ENCODE measurements at places on chromosomes 1 and 21. TPM values are rescaled to one million over a fixed set of nuclear protein-coding genes. Genes with fewer than 3 reads are reported as not detected.

DNA sequence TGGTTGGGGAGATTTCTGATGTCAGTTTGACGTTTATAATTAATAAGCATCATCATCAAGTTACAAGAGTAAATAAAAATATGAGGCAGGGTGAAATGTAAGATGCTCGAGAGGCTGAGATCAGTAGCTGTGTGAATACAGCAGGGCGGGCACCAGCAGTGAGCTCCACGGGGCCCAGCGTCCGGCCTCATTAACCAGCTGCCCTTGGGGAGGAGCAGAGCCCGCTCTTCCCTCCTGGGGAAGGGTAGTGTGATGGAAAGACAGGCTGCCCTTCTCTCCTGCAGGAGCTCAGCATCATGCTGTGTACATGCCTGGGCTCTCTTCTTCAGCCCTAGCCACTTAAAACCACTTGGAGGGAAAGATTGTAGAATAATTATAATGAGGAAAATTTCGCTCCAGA lies 23.4 kb downstream of the PDE9A start:
- H3K4me1 ChIP-seq, result peaks cover 10% of the 10 kb centered on the region
- no peak overlapping the region for H3K4me3 ChIP-seq
- H3K27me3 ChIP-seq, result no peaks in the 10 kb centered on the region
- no peak for DNase-seq
- H3K36me3 ChIP-seq, result no peaks in the 10 kb centered on the region

DNA sequence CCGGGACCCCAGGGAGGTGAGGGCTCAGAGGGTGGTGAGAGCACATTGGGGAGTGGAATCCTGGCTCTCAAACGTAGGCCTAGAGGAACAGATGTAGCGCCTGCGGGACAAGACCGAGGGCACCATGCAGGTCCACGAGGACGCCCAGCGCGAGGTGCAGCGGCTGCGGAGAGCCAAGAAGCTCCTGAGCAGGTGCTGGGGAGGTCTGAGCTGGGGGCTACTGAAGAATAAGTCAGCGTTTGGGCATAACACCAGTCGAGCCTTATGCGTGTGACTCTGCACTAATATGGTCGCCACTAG lies 2.6 kb upstream of the NBPF3 start:
- DNase-seq, result no peak
- H3K4me1 ChIP-seq, result no peaks in the 10 kb centered on the region
- H3K36me3 ChIP-seq, result no peaks in the 10 kb centered on the region
- H3K4me3 ChIP-seq, result no peak overlapping the region
- no peaks in the 10 kb centered on the region for H3K27me3 ChIP-seq
- no peak overlapping the region for H3K27ac ChIP-seq

GRCh38 chr1:48652334-48652733 lies 124.4 kb downstream of the BEND5 start:
- no peaks in the 10 kb centered on the region for H3K36me3 ChIP-seq
- DNase-seq, result no peak
- H3K4me1 ChIP-seq, result peaks cover 5% of the 10 kb centered on the region
- H3K4me3 ChIP-seq, result no peak overlapping the region

GRCh38 chr1:198694542-198694941 lies 55.7 kb downstream of the PTPRC start:
- H3K36me3 ChIP-seq, result no peaks in the 10 kb centered on the region
- DNase-seq, result no peak
- H3K27ac ChIP-seq, result no peak overlapping the region
- no peaks in the 10 kb centered on the region for H3K27me3 ChIP-seq
- peaks cover 4% of the 10 kb centered on the region for H3K4me1 ChIP-seq
- H3K4me3 ChIP-seq, result no peak overlapping the region

- H3K4me1 ChIP-seq, result peaks cover 19% of the 10 kb centered on the region
- no peaks in the 10 kb centered on the region for H3K36me3 ChIP-seq
- H3K27me3 ChIP-seq, result no peaks in the 10 kb centered on the region
- no peak overlapping the region for H3K4me3 ChIP-seq
- no peak for DNase-seq
Measured at GRCh38 chr1:90989990-90990389, 31.8 kb downstream of the ZNF644 start.

- no peak for DNase-seq
- no peak overlapping the region for H3K27ac ChIP-seq
- H3K4me3 ChIP-seq, result no peak overlapping the region
- H3K27me3 ChIP-seq, result no peaks in the 10 kb centered on the region
- H3K36me3 ChIP-seq, result no peaks in the 10 kb centered on the region
- no peaks in the 10 kb centered on the region for H3K4me1 ChIP-seq
Measured at GRCh38 chr1:87853576-87854351, 525.1 kb downstream of the LMO4 start.

GRCh38 chr21:39673736-39674135 lies 61.0 kb downstream of the B3GALT5 start:
- H3K27ac ChIP-seq, result no peak overlapping the region
- no peak for DNase-seq
- H3K4me3 ChIP-seq, result no peak overlapping the region
- peaks cover 3% of the 10 kb centered on the region for H3K27me3 ChIP-seq

GRCh38 chr1:19684677-19685076 lies 20.0 kb downstream of the HTR6 start:
- no peaks in the 10 kb centered on the region for H3K4me1 ChIP-seq
- no peaks in the 10 kb centered on the region for H3K27me3 ChIP-seq
- H3K27ac ChIP-seq, result no peak overlapping the region
- no peak for DNase-seq
- H3K36me3 ChIP-seq, result no peaks in the 10 kb centered on the region
- H3K4me3 ChIP-seq, result no peak overlapping the region

- peaks cover 24% of the 10 kb centered on the region for H3K4me1 ChIP-seq
- peak overlapping the region; percentile 10 for H3K27ac ChIP-seq
- no peaks in the 10 kb centered on the region for H3K27me3 ChIP-seq
- no peak overlapping the region for H3K4me3 ChIP-seq
- H3K36me3 ChIP-seq, result no peaks in the 10 kb centered on the region
Measured at GRCh38 chr1:68142036-68142435, 90.3 kb downstream of the WLS start.

- DNase-seq, result no peak
- no peak overlapping the region for H3K27ac ChIP-seq
- H3K4me3 ChIP-seq, result no peak overlapping the region
- H3K36me3 ChIP-seq, result no peaks in the 10 kb centered on the region
Measured at GRCh38 chr1:36432616-36433015, 17.6 kb downstream of the OSCP1 start.

DNA sequence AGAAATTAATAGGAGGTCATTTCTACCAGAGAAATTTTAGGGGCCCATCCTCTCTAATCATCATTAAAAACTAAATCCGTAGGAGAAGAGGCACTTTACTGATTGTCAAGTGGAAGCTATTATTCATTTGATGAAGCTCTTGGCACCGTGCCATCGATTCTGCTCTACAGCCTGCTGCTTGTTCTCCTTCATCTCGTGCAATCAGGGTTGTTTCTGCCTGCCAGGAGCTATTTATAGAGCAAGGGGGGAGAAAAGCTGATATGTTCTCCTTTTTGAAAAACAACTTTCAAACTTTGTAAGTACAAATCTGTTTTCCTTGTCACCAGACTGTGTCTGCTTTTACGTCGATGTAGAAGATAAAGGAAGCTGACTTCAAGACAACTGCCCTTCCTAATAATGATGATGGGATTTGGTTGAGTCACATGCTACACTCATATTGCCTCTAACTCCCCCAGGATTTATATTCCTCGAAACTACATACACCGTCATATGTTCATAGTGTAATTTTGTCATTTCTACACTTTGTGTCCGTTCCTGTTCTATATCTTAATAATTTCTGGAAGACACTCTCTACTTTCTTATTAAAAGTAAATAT lies 169.6 kb upstream of the LHX8 start:
- no peaks in the 10 kb centered on the region for H3K4me1 ChIP-seq
- no peak overlapping the region for H3K4me3 ChIP-seq
- H3K27ac ChIP-seq, result no peak overlapping the region
- peak; percentile 24 for DNase-seq

- H3K4me1 ChIP-seq, result no peaks in the 10 kb centered on the region
- H3K27me3 ChIP-seq, result no peaks in the 10 kb centered on the region
- H3K4me3 ChIP-seq, result no peak overlapping the region
- no peak overlapping the region for H3K27ac ChIP-seq
- no peak for DNase-seq
Measured at GRCh38 chr21:35025206-35026152, 23.6 kb downstream of the RUNX1 start.

- no peaks in the 10 kb centered on the region for H3K4me1 ChIP-seq
- H3K36me3 ChIP-seq, result no peaks in the 10 kb centered on the region
Measured at GRCh38 chr1:65525266-65526048, 105.0 kb downstream of the LEPR start.

- no peak for DNase-seq
- no peak overlapping the region for H3K27ac ChIP-seq
- no peaks in the 10 kb centered on the region for H3K36me3 ChIP-seq
- no peaks in the 10 kb centered on the region for H3K4me1 ChIP-seq
- H3K27me3 ChIP-seq, result no peaks in the 10 kb centered on the region
Measured at GRCh38 chr1:182080955-182081582, 19.6 kb upstream of the ZNF648 start.

DNA sequence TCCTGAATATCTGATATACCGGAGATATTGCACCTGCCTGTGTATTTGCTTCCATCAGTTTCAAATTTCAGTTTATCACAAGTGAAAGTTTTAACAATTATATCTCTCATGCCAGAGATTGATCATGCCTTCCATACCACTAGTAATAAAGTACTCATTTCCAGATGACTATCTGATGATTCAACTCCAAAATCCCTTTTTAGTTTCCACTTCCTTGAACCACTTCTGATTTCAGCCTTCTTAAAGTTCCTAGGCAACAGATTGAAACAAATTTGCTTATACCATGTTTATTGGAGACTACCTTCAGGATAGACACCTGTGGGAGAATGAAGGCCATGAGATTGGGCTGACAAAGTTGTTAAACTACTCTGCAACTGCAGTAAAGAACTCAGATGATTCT lies 21.5 kb upstream of the COL11A1 start:
- no peak overlapping the region for H3K4me3 ChIP-seq
- H3K4me1 ChIP-seq, result no peaks in the 10 kb centered on the region
- H3K27me3 ChIP-seq, result no peaks in the 10 kb centered on the region
- no peak for DNase-seq

DNA sequence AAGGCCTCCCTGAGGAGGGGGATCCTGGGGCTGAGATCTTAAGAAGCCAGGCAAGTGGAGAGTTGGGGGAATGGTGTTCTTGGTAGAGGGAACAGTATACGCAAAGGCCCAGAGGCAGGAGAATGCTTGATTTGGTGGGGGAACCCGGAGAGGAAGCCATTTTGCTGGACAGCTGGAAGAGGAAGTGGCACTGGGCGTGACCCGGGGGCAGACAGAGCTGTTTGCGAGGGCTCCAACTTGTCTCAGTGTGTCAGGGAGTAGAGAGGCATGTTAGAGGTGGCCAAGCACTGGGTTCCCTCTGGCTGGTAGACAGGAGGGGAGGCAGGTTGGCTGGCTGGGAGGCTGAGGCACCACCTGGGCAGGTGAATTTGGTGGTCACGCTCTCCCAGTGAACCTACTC lies 96.3 kb upstream of the ACTL8 start:
- H3K4me1 ChIP-seq, result no peaks in the 10 kb centered on the region
- no peak overlapping the region for H3K27ac ChIP-seq
- H3K27me3 ChIP-seq, result no peaks in the 10 kb centered on the region
- DNase-seq, result no peak
- peaks cover 94% of the 10 kb centered on the region for H3K36me3 ChIP-seq

GRCh38 chr21:28235169-28235895 lies 757.3 kb downstream of the LTN1 start:
- no peaks in the 10 kb centered on the region for H3K4me1 ChIP-seq
- no peaks in the 10 kb centered on the region for H3K36me3 ChIP-seq
- no peaks in the 10 kb centered on the region for H3K27me3 ChIP-seq

DNA sequence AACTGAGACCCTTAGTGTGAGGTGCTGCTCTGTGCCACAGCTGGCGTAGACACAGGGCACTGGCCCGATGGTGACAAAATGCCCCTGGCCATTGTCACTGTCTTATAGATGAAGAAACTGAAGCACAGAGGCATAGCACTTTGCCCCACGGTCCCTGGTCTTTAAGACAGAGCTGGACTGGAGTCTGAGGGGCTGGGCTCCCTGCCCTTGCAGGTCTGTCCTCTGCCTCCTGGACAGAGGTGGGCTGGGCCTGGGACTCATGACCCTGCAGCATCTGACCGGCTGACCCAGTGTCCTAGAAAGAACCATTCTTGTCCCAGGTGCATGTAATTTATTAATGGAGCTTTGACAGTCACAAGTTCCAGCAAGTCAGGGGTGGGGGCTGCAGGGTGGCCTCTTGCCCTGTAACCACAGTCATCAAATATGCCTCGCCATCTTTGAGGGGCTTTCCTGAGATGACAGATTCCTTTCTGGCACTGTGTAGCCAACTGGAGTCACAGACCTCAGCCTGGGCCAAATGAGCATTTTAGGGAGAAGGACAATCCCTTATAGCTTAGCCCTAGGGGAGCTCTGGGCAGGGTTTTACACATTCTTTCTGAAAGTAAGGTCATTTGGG lies 6.1 kb downstream of the SLFNL1 start:
- no peak overlapping the region for H3K27ac ChIP-seq
- peaks cover 70% of the 10 kb centered on the region for H3K36me3 ChIP-seq
- no peaks in the 10 kb centered on the region for H3K27me3 ChIP-seq
- DNase-seq, result no peak
- H3K4me3 ChIP-seq, result no peak overlapping the region

- no peak for DNase-seq
- H3K27me3 ChIP-seq, result no peaks in the 10 kb centered on the region
- H3K36me3 ChIP-seq, result no peaks in the 10 kb centered on the region
- H3K4me1 ChIP-seq, result no peaks in the 10 kb centered on the region
Measured at GRCh38 chr1:29602203-29602602, 365.9 kb downstream of the PTPRU start.

GRCh38 chr21:42941696-42942085 lies 16.3 kb upstream of the ERVH48-1 start:
- H3K4me3 ChIP-seq, result no peak overlapping the region
- no peaks in the 10 kb centered on the region for H3K27me3 ChIP-seq
- H3K36me3 ChIP-seq, result no peaks in the 10 kb centered on the region
- no peaks in the 10 kb centered on the region for H3K4me1 ChIP-seq
- no peak for DNase-seq
- no peak overlapping the region for H3K27ac ChIP-seq

- H3K27ac ChIP-seq, result no peak overlapping the region
- H3K4me3 ChIP-seq, result no peak overlapping the region
- H3K4me1 ChIP-seq, result no peaks in the 10 kb centered on the region
- no peaks in the 10 kb centered on the region for H3K27me3 ChIP-seq
- DNase-seq, result no peak
- no peaks in the 10 kb centered on the region for H3K36me3 ChIP-seq
Measured at GRCh38 chr21:31042080-31042464, 3.8 kb upstream of the KRTAP19-8 start.

Gene ASPM
- 3.6 TPM for total RNA-seq

Gene SLAMF6
- total RNA-seq, result 0.98 TPM

Gene SLC9C2
- total RNA-seq, result not detected

Gene PLA2G4A
- 0.12 TPM for total RNA-seq

Gene PTCH2
- total RNA-seq, result 0.68 TPM

Gene DISP1
- total RNA-seq, result 4.2 TPM

Gene COL6A1
- total RNA-seq, result 69.5 TPM

Gene RGS18
- 2.3 TPM for total RNA-seq

Gene LMX1A
- total RNA-seq, result not detected

Gene FCN3
- total RNA-seq, result 90.6 TPM

All from right lobe of liver (tissue), 6 donors.